ENCODE measurements at places on chromosomes 5 and 9. TPM values are rescaled to one million over a fixed set of nuclear protein-coding genes. Genes with fewer than 3 reads are reported as not detected.

The REEP2 gene
- 3.2 TPM for total RNA-seq

The OR1Q1 gene
- total RNA-seq = not detected

The TCF7 gene
- 9.4 TPM for total RNA-seq

The COL23A1 gene
- 0.37 TPM for total RNA-seq

The MAP3K1 gene
- total RNA-seq = 12.6 TPM

The NIPBL gene
- total RNA-seq = 47.6 TPM

The AK8 gene
- total RNA-seq = 0.59 TPM

The SMC2 gene
- 37.2 TPM for total RNA-seq

The GAPVD1 gene
- total RNA-seq = 42.0 TPM

The GKAP1 gene
- 4.8 TPM for total RNA-seq

The RIGI gene
- 8.5 TPM for total RNA-seq

The NR3C1 gene
- 23.5 TPM for total RNA-seq

The SPATA31D4 gene
- not detected for total RNA-seq

The SPATA6L gene
- 6.8 TPM for total RNA-seq

Measured in colonic mucosa (tissue), 4 donors.